ENCODE measurements at places on chromosomes 16 and 17.

DNA sequence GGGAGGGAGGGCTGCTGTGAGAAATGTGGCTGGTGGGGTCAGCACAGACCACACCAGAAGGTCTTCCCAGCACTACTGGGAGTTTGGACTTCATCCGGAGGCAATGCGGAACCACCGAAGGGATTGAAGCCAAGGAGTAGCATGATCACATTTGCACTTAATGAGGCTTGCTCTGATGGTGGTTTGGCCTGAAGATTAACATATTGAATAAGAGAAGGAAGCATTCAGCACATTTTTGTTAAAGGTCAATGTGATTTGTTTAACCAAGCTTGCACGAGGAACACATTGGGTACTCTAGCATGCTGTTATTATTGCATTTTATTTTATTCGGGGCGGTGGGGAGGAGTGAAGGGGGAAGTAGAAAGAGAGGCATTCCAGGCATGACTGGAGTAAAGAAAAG, 378.6 kb downstream of the UTP18 start:
- DNase-seq = no peak

DNA sequence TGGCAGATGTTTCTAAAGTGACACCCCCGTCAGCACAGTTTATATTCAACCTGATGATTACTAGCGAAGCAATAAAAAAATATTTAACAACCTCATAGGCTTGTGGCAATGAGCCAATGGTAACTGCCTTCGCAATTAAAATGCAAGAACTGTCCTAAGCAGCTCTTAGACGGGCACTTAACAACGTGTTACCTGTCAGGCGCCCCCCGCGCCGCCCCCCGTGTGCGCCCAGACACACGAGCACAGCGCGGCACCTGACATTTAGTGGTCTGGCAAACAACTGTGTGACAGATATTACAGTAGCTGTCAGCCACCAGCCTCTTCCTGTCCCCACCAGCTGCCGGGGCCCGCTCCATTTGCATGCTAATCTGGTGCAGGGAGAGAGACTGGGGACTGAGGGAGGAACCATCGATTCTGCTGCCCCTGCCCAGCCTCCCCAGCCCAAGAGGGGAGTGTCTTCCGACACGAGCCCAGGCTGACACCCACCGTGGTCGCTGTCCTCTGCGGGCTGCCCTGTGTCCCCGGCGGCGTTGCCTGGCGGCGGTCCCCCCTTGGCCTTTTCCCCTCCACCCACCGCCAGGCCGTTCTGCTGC, 12.7 kb downstream of the NDUFAF8 start:
- DNase-seq = no peak

GRCh38 chr16:31413381-31413780, 14.8 kb downstream of the COX6A2 start:
- DNase-seq = no peak

DNA sequence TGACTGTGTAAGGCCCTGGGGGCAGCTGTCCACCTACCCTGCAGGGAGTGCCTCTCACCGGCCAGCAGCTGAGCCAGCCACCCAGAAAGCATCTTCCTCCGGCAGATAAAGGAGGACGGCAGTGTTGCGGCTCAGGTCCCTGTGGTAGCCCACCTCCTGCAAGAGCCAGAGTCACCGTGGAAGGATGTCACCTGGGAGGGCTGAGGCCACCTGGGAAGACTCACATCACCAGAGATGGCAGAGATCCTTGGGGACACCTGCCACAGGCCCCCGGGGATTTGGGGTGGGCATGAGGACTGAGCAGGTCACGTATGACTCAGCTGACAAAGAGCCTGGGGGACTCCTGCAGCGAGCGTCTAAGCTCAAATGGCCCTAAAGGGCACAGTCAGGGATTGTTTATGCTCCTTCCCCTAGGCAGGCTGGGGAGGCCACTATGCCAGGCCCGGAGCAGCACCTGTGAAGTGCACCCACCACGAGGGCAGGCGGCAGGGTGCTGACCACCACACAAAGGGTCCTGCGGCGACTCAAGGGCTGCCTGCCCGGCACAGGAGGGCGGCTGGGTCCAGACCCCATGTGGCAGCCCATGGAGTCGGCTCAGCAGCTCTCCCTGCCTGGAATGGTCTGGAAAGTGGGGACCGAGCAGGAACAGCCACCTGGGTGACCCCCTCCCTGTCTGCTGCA, 44.1 kb downstream of the TNFRSF13B start:
- DNase-seq = no peak

- DNase-seq = no peak
Measured at GRCh38 chr16:273547-274421, 2.0 kb downstream of the RGS11 start.

GRCh38 chr17:50697062-50697461, 10.7 kb downstream of the ANKRD40 start:
- no peak for DNase-seq

GRCh38 chr16:861446-861845, 60.9 kb upstream of the GNG13 start:
- DNase-seq = no peak

GRCh38 chr16:9056061-9056460, 35.4 kb upstream of the HAPSTR1 start:
- DNase-seq = no peak

- DNase-seq = no peak
Measured at GRCh38 chr17:72622661-72623433, 469.6 kb downstream of the SLC39A11 start.

- DNase-seq = peak; percentile 43
Measured at GRCh38 chr17:3647769-3648555, 11.4 kb downstream of the CTNS start.

All from caudate nucleus (tissue), 63 donors.